CD4-positive, alpha-beta memory T cell (primary cell): ENCODE measurements at places on chromosomes 2 and 18. TPM values are rescaled to one million over a fixed set of nuclear protein-coding genes. Genes with fewer than 3 reads are reported as not detected.
A peak's percentile ranks its signal among the peaks of the same experiment; 100 is the strongest.

Gene VWA3B
- not detected for total RNA-seq

Gene G6PC2
- not detected for total RNA-seq

Gene FNDC4
- total RNA-seq = not detected

Gene ANKRD30B
- not detected for total RNA-seq

DNA sequence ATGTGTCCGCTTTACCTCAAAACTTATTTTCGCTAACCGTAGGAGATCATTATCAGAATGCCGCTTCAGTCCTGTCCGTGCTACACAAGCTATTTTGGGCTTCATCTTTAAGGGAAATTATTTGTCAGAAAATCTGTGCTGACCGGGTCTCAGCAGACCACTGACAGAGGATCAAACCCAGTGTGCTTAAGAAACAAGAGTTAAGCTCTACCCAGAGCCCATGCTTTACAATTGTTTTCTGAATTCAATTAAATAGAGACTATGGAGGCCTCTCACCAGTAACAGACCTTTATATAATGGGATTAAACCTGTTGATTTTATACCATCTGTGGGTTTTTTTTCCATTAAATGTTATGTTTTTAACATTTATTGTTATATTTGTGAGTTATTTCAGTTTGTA, 1956.7 kb upstream of the PIK3C3 start:
- DNase-seq = no peak

GRCh38 chr2:198525211-198525969, 721.0 kb downstream of the PLCL1 start:
- DNase-seq = no peak

DNA sequence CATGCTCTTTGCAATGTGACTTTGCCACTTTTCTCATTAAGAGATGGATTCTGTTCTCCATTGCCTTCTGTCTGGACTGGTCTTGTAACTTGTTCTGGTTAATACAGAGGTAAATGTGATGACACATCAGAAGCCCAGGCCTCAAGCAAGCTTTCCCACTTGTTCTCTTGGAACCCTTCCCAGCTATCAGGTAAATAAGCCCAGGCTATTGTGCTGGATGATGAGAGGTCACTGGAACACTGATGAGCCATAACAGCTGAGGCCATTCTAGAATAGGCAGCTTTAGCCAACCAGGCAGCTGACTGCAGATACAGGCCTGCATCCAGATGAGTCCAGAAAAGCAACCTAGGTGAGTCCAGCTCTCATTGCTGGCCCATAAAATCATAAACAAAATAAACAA, 1007.0 kb upstream of the ACVR2A start:
- no peak for DNase-seq

- DNase-seq = no peak
Measured at GRCh38 chr2:21642647-21643046, 518.9 kb downstream of the TDRD15 start.

DNA sequence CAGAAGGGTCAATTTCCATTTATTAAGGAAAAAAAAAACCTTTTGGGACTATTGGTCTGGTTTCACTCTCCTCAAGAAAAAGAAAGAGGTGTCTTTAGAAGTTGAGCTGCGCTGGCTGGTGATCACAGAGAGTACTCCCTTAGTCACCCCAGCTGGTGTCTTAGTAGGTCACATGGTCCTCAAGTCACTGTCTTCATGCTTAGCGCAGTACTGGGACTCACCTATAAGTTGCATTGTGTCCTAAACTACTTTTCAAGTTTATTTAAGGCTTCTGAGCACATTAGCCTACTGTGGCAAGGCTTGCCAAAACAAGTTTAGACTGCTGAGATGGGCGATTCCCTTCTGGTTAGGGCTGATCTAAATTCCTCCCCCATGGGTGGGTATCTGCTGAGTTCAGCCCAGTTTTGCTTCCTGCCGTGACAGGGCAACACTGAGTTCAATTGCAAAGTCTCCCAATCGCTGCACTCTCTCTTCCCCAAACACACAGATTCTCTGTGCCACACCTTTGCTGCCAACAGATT, 824.9 kb upstream of the CRIM1 start:
- DNase-seq = no peak

DNA sequence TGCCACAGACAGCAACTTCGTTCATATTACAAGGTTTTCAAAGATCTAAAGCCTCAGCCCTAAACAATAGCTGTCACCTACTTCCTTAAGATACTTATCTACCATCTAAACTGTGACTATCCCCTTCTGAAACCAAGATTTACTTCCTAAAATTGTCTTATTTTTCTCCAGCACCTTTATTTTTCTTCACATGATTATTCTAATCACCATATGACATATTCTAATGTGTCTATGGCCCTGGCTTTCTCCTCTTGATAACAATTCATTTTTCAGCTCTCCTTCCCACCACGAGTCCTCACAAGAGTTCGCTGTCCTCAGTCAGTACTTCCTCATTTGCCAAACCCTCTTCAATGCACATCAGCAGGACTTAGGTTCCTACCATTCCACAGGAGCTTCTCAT, 53.9 kb downstream of the RTTN start:
- no peak for DNase-seq

DNA sequence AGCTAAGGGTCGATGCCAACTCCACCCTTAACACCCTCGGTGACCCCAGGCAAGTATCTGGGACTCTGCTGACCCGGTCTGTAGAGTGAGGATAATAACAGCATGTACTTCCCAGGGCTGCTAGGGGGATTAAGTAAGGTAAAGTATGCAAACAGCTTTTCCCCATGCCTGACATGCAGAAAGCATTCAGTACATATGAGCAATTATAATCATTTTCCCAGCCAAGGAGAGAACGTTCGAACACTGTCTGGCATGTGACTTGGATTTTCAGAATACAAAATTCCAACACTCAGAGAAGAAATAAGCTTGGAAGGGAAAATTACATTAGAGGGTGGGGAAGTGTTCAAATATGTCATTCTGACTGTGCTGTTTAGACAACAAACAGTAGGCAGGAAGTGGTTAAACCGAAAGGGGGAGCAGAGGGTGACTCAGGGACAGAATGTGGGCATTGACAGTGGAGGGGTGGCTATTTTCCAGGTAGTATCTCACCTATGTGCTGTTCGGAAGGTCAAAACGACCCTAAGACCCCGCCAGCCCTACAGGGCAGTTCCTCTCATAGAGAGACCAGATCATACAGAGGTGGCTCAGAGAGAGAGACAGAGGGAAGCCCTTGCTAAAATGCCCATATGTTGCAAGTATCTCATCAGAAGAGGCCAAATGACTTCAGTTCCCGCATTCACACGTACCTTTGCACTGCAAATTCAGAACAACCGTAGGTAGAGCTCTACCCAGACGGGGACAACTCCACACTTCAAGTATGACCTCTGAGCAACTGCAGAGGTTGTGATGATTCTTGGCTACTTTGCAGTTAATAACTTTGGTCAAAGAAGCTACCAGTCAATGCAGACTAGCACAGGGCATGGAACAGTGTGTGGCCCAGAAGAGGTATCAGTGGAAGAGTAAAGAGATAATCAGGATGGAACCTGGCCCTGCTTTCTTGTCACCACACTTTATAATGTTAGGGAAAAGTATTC, 14.8 kb downstream of the ASPRV1 start:
- peak; percentile 79 for DNase-seq

DNA sequence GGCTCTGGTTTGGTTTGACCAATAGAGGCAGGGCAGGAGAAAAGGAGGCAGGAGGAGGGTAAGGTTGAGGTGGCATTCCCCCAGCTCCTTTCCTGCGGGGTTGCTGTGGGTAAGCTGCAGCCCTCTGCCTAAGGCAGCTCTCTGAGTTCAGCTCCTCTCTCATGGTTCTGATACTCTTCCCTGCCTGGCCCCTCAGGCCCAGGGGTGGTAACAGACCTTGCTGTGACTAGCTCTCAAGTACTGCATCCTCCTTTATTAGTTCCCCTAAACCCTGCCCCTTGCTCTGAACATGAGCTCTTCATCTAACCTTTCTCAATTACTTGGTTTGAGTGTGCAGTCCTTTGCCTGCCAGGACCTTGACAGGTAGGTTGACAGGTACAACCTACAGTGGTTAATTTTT, 205.5 kb downstream of the SLC4A3 start:
- DNase-seq = no peak

DNA sequence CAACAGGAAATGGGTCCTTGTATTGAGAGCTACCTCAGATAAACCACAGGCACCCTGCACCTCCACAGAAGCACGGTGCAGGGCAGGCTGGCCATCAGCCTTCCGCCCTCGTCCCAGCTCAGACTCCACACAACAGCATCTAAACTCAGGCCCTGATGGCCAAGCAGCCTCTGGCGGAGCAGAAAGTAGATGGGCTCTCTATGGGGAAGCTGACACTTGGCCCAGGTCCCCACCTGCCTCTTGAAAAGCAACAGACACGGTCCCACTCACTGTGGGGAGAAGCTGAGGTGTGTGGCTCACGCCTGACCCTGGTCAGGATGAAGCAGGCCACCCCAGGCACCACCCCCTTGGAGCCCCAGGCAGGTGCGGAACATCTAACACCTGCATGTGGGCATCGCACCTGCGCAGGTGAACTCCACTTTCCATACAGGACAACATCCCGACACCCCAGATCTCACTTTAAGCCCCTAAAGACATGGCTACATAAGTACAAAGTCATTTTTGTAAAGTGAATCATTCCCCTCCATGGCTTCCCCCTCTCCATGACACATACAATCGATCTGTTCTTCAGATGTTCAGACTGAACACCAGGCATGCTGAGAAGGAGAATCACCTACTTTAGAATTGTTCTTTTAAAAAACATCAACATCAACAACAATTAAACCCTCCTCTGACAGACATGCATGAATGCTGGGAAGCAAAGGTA, 208.4 kb downstream of the ZBTB7C start:
- DNase-seq = no peak

GRCh38 chr18:69889009-69889408, 58.7 kb downstream of the CD226 start:
- DNase-seq = no peak

DNA sequence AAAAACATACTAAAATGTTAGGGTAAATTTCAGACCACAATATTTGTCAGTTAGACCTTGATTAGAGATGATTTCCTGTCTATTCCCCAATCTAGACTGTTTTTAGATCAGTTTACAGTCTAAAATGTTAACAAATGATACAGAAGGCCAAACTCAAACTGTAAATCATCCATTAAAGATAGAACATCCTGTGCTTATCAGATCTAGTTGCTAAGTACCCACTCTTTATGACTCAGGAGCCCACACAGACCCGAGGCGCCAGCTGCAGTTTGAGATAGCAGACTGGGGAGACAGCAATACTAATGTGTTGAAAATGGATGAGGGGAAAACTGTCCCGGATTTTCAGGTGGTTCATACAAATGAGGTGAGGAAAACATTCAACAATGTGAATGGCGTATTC, 113.3 kb downstream of the SCG2 start:
- DNase-seq = no peak
